RPMI7951 (cell line): ENCODE measurements at places on chromosomes 2 and 18. TPM values are rescaled to one million over a fixed set of nuclear protein-coding genes. Genes with fewer than 3 reads are reported as not detected.

GRCh38 chr2:102122115-102122514 lies 20.4 kb upstream of the IL1R1 start:
- DNase-seq: peak; percentile 85

DNA sequence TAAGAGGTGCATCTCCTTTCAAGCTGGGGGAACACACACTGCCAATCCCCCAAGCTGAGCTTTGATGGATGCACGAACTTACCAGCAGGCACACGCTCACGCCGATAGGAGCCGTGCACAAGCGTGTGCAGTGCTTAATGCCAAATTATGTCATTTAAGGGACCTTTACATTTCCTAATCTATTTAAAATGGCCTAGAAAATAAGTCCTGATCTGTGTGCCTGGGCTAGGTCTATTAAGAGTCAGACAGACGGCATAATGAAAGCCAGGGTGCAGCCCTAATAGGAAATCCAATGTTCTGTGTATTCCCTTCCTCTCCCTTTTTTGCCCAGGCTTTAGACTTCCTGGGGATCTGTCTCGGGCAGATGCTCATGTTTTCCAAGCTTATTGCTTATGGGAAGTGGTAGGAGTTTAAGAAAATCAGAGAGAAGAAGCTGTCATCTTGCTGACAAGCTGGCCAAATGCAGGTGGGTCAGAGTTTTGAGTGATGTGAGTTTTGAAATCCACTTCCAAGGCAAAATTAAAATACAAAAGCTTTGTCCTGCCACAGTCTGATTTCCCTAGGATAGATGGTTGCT lies 142.6 kb downstream of the MYT1L start:
- no peak for DNase-seq

GRCh38 chr2:198293281-198293680 lies 488.9 kb downstream of the PLCL1 start:
- DNase-seq: no peak

DNA sequence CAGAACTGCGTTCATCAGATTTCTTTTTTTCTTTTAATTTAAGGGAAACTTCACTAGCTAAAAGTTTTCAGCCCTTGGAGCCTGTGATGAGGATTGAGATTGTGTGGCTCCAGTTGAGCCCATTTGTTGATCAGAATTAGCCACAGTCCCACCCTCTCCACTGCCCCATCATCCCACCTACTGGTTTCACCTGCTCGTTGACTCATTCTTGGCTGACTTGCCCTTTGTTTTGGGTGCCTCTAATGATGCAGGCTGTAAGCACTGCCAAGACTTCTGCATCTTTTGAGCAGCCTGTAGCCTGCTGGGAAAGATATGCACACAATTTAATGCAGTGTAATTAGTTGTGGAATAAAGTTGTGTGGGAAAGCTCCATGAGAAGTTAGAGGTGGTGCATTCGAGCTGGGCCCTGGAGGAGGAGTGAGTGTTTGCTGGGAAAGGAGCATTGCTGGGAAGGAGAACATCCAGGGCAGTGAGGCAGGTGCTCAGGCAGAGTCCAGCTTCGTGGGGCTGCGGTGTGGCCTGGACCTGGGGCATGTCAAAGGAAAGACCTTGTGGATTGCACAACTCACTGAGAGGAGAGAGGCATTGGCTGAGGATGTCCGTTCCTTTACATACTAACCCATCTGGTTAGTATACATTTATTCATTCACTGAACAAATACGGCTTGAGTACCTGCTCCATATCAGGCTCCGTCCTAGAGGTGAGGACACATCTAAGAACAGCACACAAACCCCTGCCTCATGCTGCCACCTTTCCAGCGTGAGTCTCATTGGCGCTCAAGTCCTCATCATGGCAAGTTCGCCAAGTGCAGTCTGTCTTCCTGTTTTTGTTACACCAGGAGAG lies 18.2 kb downstream of the ASPRV1 start:
- DNase-seq: no peak

- peak; percentile 65 for DNase-seq
These were observed 29.9 kb downstream of the PELI1 start for GRCh38 chr2:64114063-64114911.

DNA sequence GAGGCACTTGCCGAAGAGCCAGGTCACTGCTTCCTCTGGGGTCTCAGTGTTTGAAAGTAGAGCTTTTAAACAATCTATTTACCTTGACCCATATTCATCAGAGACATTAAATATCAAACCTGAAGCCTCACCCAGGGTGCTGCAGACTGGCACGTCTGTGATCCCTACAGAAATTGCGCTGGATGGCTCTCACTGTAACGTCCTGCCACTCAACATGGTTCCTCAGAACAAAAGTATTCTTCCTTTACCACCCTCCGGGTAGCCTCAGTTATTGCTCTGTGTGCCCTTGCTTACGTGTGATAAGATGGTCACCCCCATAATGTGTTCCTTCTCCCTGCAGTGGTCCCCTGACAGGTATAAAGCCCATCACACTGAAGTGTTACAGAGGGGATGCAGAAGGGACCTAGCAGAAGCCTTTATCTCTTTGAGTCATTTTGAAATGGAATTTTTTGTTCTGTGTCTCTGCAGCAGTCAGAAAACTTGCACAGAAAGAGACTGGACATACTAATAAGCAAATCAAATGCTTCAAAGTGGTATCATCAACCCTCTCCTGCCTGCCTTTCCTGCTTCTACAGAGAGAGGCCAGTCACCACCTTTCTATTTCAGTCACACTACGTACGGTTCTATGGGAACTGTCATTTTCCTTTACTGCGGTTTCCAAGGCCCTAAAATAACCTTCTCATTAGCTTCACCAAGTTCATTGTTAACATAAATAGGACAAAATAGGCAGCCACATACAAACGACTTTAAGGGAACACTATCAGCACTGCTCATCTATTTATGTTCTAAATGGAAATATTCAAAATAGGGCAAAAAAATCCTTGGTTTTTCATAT lies 86.8 kb downstream of the METTL8 start:
- DNase-seq: peak; percentile 42

DNA sequence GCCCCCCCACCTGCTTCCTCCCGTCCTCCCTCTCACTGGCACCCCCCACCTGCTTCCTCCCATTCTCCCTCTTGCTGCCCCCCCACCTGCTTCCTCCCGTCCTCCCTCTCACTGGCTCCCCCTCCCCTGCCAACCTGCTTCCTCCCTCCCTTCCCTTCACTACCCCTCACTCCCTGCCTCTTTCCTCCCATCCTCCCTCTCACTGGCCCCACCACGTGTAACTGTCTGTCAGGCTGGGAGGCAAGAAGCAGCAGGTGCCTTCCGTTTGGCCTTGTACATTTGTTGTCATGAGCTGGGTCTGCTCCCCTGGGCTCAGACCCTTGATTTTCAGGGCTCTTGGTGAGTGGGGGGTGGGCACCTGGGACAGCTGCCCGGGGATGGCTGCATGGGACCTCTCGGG lies 19.1 kb downstream of the RTP5 start:
- no peak for DNase-seq

- peak; percentile 71 for DNase-seq
These were observed 172.9 kb downstream of the SLC8A1 start for GRCh38 chr2:40279001-40279400.

GRCh38 chr2:33723329-33723728 lies 124.2 kb upstream of the FAM98A start:
- no peak for DNase-seq

DNA sequence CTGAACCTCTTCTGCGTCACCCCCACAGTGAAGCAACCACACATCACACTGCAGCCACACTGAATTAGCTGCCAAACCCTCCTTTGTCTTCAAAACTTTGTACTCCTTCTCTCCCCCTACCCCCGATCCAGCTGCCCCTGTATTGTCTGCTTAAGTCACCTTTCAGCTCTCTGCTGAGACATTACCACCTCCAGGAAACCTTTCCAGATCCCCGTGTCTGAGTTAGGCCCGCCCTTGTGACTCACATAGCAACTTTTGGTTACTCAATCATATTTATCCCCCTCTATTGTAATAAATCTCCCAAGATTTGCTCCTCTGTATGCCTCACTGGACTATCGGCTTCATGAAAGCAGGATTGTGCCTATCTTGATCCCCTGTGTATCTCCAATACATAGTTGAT lies 82.8 kb upstream of the CDCA7 start:
- DNase-seq: no peak

GRCh38 chr2:217106650-217107014 lies 246.8 kb upstream of the TNP1 start:
- peak; percentile 66 for DNase-seq

DNA sequence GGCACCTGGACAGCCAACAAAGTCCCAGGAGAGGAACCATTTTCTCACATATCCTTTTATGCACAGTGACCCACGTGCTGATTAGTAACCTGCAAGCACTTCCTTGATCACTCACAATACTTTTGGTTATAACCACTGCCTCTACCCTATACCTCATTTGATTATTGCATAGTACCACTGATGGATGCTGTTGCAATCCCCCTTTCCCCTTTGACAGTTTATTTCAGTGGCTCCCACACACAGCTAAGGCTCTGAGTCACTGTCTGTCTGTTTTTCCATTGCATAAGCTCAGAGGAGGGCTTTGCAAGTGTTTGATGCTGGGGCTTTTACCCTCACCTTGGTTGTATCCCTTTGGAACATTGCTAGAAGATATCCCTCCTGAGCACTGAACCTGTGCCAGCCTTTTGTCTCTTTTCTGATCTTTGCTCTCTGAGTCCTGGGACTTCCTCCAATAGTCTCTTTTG lies 101.7 kb upstream of the RBBP8 start:
- DNase-seq: peak; percentile 7

GRCh38 chr2:19355416-19355821 lies 3.0 kb downstream of the OSR1 start:
- DNase-seq: peak; percentile 72

DNA sequence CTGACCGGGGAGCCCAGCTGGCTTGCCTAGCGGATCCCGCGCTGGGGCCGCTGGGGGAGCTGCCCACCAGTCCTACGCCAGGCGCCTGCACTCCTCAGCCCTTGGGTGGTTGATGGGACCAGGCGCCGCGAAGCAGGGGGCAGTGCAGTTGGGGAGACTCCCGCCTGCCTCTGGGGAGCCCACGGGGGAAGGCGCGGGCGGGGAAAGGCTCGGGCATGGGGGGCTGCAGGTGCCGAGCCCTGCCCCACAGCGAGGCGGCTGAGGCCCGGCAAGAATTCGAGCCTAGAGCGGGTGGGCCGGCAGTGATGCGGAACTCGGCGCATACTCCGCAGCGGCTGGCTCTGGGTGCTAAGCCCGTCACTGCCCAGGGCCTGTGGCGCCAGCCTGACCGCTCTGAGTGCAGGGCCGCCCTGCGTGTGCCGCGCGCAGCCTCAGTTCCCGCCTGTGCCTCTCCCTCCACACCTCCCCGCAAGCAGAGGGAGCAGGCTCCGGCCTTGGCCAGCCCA lies 249.1 kb upstream of the TEKT4 start:
- DNase-seq: no peak

GRCh38 chr2:197904446-197904845 lies 100.1 kb downstream of the PLCL1 start:
- no peak for DNase-seq

GRCh38 chr2:200226451-200227426 lies 79.8 kb upstream of the SPATS2L start:
- DNase-seq: no peak

DNA sequence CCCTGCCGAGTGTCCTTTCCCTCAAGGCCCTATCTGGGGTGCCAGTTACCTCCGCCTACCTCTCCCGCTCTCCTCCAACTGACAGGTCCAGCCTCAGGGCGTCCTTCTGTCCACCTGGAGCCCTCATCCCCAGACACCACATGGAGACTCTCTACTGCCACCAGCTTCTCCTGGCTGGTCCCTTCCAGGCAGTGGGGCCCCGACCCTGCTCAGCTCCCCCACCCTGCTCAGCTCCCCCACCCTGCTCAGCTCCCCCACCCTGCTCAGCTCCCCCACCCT lies 74.0 kb upstream of the ODC1 start:
- DNase-seq: no peak

DNA sequence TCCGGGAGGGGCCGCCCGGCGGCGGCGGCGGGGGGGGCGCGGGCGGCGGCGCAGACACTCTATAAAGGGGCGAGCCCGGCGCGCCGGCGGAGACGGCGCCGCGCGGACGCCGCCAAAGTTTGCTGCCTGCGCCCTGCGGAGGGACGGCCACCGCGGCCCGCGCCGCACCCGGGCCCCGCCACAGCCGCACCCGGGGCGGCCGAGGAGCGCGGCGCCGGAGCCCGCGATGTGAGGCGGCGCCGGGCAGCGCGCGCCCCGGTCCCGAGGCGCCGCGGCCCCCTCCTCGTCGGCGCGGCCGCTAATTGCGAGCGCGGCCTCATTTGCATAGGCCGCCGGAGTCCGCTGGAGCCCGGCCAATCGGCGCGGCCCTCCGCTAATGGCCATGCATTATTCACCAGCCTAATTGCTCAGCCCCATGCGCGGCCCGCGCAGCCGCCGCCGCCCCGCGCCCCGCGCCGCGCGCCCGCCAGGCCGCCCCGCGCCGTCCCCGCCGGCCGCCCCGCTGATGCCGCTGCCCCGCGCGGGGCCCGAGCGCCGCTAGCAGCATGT lies at the start of gene SALL3:
TSS of gene SALL3 (plus strand) at position 89 of the 549 bp plus-strand sequence. CDS start at position 546, 457 bp downstream.
- DNase-seq: no peak

DNA sequence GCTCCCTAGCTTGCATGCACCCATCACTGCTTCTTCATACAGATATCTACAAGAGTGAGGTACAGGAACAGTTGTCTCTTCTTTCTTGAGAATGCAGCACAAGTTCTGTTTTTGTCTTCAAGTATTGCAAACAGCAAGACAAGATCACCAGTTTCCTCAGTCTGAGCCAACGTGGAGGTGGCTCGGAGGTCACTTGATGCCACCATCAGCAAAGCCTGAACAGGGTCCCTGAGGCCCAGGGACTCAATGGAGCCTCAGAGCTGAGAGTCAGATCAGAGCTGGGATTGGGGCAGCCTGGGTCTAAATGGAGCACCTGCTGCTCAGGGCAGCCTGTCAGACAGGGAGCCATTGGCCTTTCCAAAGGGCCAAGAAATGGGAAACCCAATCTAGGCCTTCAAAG lies 290.7 kb upstream of the ID2 start:
- DNase-seq: no peak

GRCh38 chr18:37537868-37538525 lies 27.6 kb downstream of the CELF4 start:
- DNase-seq: peak; percentile 41

DNA sequence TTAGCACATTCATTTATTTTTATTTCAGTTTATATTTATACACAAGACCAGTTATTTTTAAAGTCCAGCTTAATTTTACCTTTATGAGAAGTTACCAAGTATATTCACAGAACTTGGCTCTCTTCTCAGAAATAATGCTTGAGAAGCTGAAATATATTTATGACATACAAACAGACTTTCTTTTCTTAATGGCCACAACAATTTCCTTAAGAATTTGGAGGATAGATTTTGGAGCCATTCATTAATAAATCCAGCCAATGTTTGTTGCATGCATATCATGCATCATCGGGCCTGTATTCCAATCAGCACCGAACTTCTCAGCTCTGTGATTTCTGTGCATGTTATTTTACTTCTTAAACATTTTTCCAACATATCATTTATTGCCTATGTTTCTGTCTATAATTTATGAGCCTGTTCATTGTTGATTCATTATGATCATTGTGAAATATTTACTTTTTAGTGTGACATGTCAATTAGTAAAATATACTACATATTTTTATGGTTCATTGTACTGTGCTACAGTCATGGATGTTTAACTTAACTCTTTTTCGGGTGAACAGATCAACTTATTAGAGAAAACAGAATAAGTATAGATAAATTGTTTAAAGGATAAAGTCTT lies 3.5 kb downstream of the GULP1 start:
- DNase-seq: no peak

IL1F10 gene
- total RNA-seq: not detected in 2 replicates

GDF7 gene
- total RNA-seq: not detected in 2 replicates

DSG3 gene
- not detected in 2 replicates for total RNA-seq

CPLX4 gene
- total RNA-seq: not detected in 2 replicates

C1QL2 gene
- not detected in 2 replicates for total RNA-seq

PTPRN gene
- total RNA-seq: 3.2 and 4.4 TPM in 2 replicates
